ENCODE measurements at places on chromosomes 7 and 10.

GRCh38 chr10:33073641-33074415 lies 115.8 kb upstream of the ITGB1 start:
- no peak for DNase-seq

DNA sequence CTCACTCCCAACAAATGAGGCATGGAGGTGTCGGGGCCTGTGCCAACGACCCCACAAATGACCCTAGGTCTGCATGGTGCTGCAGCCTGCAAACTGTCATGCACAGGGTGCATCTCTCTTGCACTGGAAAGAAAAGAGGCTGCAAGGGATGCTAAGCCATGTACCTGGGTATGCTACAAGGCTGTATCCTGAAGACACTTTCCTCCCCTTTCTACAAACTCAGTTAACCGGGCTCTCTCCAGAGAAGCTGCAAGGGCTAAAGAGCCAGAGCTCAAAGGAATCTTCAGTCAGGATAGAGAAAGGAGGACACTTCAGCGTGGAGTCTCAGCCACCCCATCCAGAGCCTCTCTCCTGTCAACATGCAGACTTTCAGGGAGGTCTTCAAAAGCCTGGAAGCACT lies 449.0 kb downstream of the GRID1 start:
- no peak for DNase-seq

DNA sequence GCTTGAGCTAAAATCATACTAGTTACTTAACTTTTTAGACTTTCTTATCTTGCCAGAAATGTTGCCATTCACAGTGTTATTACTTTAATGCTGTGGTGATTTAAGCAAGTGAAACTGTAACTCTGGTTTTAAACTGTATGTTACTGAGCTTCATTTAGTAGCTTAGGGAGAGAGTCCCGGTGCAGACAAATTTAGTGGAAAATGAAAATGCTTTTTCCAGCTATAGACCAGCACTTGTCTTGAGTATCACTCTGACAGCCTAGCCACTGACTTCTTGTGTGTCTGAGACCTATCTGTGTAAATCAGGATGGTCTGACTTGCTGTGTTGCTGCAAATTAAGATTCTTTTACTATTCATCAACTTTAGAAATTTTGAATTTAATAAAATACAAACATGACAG lies 200.8 kb downstream of the CACNB2 start:
- DNase-seq = no peak

GRCh38 chr7:159042581-159043101 lies 102.0 kb downstream of the VIPR2 start:
- DNase-seq = no peak
